Fibroblast of lung (primary cell): ENCODE measurements at places on chromosomes 12 and 14. TPM values are rescaled to one million over a fixed set of nuclear protein-coding genes. Genes with fewer than 3 reads are reported as not detected.

NAV3 gene
- total RNA-seq = 50.3 and 60.6 TPM in 2 replicates

VSIG10 gene
- 26.5 and 31.7 TPM in 2 replicates for total RNA-seq

NTS gene
- total RNA-seq = not detected in 2 replicates

PCBP2 gene
- total RNA-seq = 251 and 271 TPM in 2 replicates

CLEC6A gene
- total RNA-seq = not detected in 2 replicates

CDKL1 gene
- 14.1 and 22.8 TPM in 2 replicates for total RNA-seq

TC2N gene
- 0.26 and 0.83 TPM in 2 replicates for total RNA-seq

- DNase-seq = peak; percentile 15
These were observed 209.4 kb upstream of the CRY1 start for GRCh38 chr12:107302649-107303341.

DNA sequence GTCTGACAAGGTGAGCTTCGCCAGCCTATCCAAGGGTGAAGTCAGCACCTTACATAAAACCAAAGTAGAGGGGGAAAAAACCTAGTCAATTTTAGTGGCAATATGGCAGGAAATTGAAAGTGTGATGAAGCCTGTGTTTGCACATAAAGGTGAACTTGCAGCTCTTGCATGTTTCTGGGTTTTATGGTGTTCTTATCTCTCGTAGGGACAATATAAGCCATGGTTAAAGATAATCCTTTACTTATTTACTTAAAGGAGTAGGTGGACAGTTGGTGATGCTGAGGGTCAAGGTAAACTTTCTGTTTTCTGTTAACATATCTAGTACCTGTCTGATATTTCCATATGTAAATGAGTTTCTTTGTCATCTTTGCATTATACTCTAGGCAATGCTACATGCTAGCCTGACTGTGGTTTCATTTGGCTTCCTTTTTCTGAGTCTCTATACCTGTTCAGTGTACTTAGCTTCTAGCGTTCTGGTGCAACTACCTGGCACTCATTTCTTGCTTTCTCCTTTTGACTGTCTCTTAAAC is 32.8 kb downstream of the CCDC91 start:
- no peak for DNase-seq

DNA sequence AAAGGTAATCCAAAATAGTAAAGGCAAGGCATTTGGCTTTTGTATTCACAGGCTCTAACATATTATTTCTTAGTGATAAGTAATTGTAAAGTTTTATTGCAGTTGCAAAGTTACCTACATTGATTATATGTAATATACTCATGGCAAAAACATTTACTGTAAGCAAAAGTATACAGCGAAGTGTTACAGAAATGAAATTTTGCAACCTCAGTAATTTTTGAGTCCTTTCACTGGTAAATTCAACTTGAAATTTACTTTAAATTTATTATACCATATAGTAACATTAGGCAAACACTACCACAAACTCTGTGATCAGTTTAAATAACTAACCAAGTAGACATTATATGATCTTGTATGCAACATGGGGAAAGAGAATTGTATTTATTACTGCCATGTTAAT is 89.0 kb downstream of the CDK17 start:
- no peak for DNase-seq

DNA sequence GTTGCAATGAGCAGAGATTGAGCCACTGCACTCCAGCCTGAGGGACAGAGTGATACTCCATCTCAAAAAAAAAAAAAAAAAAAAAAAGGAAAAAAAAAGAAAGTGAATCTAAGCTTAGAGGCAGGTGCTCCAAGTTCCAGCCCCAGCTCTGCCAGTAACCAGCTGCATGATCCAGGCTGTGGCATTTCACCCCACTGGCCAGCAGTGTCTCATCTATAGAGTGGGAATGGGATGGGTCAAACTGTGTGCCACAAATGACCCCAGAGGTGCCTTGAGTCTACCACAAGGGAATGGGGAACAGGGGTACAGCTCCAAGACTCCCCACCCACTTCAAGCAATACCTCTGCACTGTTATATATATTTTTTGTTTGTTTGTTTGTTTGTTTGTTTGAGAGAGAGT is 5.0 kb downstream of the PLEKHD1 start:
- no peak for DNase-seq

DNA sequence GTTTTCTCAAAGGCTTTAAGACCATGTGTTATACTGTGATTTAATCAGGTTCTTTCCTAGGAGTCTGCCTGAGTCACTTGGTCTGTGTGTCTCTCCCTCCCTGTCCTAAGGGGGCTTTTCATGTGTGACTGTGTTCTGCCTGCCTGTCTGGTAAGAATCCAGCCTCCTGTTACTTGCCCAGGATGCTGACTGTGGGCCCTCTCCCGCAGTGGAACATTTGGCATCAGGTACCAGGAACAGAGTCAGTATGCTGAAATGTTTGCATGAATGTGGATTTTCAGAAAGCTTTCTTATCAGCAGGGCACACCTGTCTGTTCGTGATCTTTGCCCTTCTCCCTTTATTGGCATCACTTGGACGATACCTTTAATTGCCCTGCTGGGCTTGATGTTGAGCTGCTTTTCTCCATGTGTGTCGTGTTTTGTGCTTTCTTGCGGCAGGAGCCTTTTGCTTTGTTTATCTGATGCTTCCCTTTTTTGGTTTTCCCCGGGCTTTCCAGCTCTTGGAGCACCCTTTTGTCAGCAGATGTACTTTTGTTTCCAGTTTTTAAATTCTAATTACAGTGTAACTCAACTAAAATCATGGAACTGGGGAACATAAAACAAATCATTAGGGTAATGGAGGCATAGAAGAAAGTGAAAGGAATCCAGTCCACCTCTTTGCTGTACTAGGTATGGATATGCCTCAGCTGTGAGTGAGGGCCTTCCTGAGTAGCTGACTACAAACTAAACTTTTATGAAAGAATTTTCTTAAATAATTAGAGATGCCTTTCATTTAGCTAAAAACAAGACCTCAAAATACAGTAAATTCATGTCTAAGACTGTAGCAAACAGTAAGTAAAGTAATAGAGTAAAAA is 72.5 kb downstream of the TRAF3 start:
- DNase-seq = peak; percentile 54

GRCh38 chr14:93989939-93990338 is 7.2 kb upstream of the CCDC197 start:
- no peak for DNase-seq

GRCh38 chr12:7499636-7500035 is 3.9 kb downstream of the CD163 start:
- DNase-seq = no peak

- no peak for DNase-seq
These were observed 407.3 kb downstream of the GXYLT1 start for GRCh38 chr12:41737423-41737822.

DNA sequence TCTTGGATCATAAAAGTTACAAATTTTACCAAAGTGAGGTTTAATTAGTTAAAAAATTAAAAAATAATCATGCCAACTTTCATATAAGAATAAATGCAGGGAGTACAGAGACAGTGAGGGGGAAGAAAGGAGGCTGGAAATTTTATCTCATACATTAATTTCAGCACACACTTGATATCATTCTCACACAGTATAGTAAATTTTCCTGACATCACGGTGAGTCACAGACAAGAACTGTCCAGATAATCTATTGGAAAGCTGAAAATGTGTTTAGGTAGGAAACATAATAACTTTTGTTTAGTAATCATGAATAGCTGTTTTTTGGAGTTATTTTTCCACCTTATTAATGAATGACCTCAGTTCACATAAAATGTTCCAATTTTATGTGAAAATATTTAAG is 1204.8 kb downstream of the GALC start:
- peak; percentile 14 for DNase-seq
